Activated naive CD4-positive, alpha-beta T cell treated with anti-CD3 and anti-CD28 coated beads, Interleukin-2, amount 10 ng/mL, durations not matched to agents 7 days and 5 days (primary cell): ENCODE measurements at places on chromosomes 1 and 21.

- no peak for DNase-seq
Measured at GRCh38 chr1:145874646-145875045, 11.0 kb downstream of the ANKRD35 start.

DNA sequence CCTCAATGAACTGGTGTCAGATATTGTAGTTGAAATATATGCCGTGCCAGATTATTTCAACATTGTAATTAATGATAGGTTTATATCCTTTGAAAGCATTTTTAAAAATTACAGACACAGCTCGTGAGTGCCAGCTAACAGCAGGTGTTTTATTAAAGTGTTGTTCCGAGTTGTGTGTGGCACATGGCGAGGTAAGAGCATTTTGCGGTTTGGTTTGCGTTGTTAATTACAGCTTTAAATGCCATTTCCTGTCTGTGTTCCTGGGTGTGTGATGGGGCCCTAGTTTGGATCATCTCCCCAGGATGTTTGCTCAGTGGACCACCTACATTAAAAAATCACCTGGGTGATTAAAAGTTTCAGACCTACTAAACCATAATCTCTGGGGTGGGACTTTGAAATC, 97.4 kb downstream of the PRDM2 start:
- DNase-seq = no peak

GRCh38 chr1:117244971-117245370, 34.2 kb upstream of the VTCN1 start:
- no peak for DNase-seq

DNA sequence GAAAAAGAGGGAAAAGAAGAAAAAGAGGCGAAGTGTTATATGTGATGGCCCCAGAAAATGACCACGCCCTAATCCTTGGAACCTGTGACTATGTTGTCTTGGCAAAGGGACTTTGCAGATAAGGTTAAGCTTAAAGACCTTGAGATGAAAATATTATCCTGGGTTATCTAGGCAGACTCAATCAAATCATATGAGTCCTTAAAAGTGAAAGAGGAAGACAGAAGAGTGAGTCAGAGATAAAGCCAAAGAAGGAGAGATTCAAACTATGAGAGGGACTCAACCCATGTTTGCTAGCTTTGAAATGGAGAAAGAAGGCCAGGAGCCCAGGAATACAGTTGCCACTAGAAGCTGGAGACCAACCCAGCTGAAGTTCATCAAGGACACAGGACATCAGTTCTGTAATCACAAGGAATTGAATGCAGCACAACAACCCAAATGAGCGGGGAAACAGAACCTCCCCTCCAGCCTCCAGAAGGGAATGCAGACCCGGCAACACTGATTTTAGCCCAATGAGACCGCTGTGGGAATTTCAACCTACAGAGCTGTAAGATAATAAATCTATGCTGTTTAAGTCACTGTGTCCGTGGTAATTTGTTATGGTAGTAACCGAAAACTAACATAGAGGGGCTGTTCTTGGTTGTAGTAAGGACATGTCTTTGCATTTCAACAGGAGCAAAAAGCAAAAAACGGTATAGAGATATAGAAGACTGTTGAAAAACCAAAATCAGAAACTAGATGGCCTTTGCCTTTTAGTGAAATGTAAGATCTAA, 4.2 kb upstream of the RGS8 start:
- no peak for DNase-seq

DNA sequence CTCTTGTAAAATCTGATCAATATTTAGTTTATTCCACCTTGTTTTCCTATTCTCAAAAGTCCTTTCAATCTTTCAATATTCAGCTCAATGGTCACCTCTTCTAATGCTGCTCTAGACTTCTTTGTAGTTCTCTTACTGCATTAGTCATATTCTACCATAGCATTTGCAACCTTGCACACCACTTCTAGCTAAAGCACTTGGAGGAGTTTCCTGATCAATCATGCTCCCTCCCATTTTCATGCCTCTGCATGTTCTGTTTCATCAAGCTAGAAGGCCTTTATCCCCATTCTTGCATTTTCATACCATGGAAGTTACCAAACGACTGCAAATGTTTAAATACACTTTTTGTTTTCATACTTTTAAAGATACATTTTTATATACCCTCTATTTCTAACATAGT, 72.1 kb downstream of the SLC5A9 start:
- DNase-seq = no peak

- DNase-seq = no peak
Measured at GRCh38 chr21:41024746-41025254, 143.2 kb upstream of the BACE2 start.

GRCh38 chr1:201122321-201122957, 4.5 kb downstream of the ASCL5 start:
- DNase-seq = no peak
